SJSA1 (cell line): ENCODE measurements at places on chromosomes 3 and 15. TPM values are rescaled to one million over a fixed set of nuclear protein-coding genes. Genes with fewer than 3 reads are reported as not detected.

The KIF7 gene
- total RNA-seq: 13.8 and 14.3 TPM in 2 replicates

GRCh38 chr15:77656294-77656693 lies 23.6 kb upstream of the LINGO1 start:
- H3K4me1 ChIP-seq: no peaks in the 10 kb centered on the region
- no peak overlapping the region for H3K4me3 ChIP-seq
- no peak overlapping the region for H3K27ac ChIP-seq
- peaks cover 23% of the 10 kb centered on the region for H3K27me3 ChIP-seq
- no peak for DNase-seq
- H3K36me3 ChIP-seq: no peaks in the 10 kb centered on the region

GRCh38 chr3:10366651-10367101 lies 45.8 kb upstream of the SEC13 start:
- H3K4me1 ChIP-seq: peaks cover 29% of the 10 kb centered on the region
- no peaks in the 10 kb centered on the region for H3K27me3 ChIP-seq
- peak; percentile 84 for DNase-seq
- H3K27ac ChIP-seq: peak overlapping the region; percentile 48

The WDR93 gene
- 0.05 TPM in 1 of 2 replicates, not detected in the other for total RNA-seq

GRCh38 chr3:138114988-138115971 lies at the start of gene DZIP1L:
DZIP1L (minus strand) TSS chr3:138115608; CDS start chr3:138103971, 11,637 bp downstream.
- H3K36me3 ChIP-seq: peaks cover 31% of the 10 kb centered on the region
- peak within 1 kb of the TSS; percentile 73 for H3K4me3 ChIP-seq
- peak; percentile 89 for DNase-seq
- peaks cover 26% of the 10 kb centered on the region for H3K4me1 ChIP-seq

The KNG1 gene
- not detected in 2 replicates for total RNA-seq
